ENCODE measurements at places on chromosomes 11 and 22. TPM values are rescaled to one million over a fixed set of nuclear protein-coding genes. Genes with fewer than 3 reads are reported as not detected.

GRCh38 chr22:35348703-35349102 lies 32.2 kb upstream of the HMOX1 start:
- no peak for DNase-seq

DNA sequence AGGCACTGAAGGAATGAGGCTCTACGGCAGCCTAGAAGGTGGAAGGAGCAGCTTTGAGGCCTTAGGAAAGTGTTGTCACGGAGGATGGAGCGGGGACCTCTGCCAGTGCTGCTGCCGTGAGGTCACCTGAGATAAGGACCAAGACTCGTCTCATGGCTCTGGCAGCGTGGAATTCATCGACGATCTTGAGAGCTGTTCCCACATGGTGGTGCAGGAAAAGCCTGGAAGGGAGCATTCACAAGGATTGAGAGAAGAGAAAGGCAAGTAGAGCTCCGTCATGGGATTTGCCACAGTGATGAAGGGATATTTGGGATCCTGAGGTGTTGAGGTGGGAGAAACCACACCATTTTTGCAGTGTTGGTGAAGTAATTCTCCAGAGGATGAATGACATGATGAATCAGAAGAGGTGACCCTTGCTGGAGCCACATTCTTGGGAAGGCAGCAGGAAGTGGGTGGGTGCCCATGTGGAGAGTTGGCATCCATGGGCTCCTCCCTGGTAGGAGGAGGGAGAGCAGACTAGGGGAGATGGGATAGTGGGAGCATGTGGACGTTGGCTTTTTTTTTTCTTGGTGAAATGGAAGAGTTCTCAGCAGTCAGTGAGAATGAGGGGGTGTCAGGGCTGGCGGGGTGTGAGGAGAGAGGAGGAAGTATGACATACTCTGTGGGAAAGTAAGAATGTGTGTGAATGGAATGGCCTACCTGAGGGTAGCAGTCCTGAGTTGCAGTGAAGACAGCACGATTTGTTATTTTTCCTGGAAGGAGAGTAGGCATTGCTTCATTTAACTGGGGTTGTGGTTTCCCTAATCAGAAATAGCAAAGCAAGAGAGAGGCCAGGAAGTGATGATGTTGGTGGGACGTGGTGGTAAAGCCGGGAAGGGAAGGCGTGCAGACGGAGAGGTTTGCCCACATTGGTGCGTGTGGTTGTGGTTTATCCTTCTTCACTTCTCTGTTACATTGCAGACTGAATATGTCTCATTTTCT lies 11.1 kb downstream of the PPP6R3 start:
- DNase-seq = peak; percentile 30

GRCh38 chr11:121321614-121322243 lies 29.2 kb downstream of the SC5D start:
- DNase-seq = peak; percentile 35

DNA sequence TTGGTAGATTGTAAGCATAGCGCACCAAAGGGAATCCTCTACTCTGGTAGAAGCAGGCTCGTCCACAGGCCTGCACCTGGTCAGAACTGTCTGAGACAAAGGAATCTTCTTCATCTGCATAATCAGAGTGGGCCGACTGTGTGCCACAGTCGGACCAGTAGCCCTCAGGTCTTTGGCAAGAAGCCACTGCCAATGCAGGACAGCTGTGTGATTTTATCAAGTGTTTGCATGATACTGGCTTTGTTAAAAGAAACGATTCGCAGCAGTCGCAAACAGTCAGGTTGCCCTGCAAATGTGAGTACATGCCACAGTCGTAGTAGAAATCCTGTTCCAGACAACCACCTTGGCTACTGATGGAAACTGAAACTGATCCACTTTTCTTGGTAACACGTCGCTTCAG lies 4.9 kb upstream of the CCDC34 start:
- no peak for DNase-seq

DNA sequence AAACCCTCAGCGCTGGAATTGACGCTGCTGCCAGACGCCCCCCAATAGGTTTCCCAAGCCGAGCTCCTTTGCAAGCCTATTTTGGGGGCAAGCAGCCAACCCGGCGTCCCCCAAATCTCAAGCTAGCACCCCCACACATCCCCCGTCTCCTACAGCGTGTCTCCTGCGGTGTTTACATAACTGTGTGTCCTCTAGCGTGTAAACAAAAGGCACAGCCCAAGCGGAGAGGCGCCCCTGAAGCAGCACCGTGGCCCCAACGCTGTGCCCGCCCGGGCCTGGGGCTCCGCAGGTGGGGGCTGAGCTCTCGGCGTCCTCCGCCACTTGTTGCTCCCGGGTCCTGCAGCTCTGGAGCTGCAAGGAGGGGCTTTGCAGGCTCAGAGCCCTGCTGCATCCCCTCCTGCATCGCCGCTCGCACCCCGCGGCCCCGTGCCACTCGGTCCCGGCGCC lies 1.6 kb downstream of the CADM1 start:
- no peak for DNase-seq

DNA sequence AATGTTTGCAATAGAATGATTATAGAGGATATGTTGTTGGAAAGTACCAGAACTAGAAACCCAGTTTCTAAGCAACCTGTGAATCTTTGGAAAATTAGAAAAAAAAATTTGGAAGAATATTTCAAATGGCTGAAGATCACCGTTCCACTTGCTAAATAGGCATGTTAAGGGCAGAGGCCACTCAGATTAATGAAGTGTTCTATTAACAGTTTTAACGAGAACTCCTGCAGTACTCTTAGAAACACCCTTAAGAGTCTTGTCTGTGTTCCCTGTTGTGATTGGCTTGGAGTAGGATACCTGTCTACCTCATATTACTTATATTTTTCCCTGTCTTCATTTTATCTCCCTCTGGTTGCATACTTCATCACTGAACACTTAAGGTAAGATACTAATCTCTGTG lies 4.6 kb downstream of the C11orf54 start:
- no peak for DNase-seq

- DNase-seq = no peak
These were observed 10.6 kb upstream of the SOX10 start for GRCh38 chr22:37994982-37995381.

DNA sequence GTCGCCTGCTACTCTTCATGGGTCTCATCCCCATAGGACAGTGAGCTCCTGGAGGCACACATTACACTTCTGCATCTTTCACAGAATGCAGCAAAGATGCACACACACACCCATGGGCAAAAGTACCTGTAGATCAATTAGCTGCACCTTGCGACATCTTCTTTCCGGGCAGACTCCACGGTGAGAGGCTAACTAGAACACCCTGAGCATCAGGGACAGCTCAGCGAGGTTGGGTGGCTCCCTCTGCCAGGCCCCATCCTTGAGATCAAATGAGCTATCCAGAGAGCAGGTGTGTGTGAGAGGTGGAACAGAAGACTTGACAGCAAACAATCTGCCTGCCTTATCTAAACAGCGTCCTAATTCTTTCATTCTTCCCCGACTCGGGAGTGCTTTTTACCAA lies 96.1 kb upstream of the BID start:
- no peak for DNase-seq

GRCh38 chr22:44525941-44526778 lies 28.1 kb upstream of the RTL6 start:
- no peak for DNase-seq

DNA sequence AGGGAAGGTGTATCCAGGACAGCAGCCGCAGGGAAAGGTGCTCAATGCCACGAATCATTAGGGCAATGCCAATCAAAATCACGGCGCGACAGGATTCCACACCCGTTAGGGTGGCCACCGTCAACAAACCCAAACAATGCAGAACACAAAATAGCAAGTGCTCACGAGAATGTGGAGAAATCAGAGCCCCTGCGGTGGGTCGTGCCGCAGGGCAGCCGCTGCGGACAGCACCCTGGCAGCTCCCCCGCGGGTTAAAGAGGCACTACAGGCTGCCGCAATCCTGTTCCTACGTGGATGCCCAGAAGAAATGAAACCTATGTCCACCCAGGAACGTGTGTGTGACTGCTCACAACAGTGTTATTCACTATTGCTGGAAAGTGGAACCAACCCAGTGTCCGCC lies 17.1 kb upstream of the TH start:
- DNase-seq = no peak

DNA sequence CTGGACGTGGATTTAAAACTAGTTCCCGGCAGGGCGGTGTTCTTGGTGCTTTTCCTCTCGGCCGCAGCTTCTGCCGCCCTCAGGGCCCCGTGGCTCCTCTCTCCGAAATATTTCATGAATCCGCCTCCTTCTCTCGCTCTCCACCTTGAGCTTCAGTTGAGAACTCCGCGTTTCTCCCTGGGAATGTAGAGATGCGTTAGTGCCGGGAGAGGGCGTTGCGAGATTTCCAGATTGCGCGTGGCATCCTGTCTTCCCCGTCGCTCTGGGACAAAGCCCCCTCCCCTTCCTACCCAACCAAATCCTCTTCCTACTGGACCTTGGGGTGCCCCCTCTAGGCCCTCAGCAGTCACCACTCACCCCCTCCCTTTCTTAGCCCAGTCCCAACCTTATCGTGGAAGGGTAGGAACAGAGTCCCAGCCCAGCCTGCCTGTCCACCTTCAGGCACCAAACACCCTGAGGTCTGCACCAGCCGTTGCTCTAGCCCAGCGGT lies 15.5 kb upstream of the RAC2 start:
- DNase-seq = peak; percentile 75

DNA sequence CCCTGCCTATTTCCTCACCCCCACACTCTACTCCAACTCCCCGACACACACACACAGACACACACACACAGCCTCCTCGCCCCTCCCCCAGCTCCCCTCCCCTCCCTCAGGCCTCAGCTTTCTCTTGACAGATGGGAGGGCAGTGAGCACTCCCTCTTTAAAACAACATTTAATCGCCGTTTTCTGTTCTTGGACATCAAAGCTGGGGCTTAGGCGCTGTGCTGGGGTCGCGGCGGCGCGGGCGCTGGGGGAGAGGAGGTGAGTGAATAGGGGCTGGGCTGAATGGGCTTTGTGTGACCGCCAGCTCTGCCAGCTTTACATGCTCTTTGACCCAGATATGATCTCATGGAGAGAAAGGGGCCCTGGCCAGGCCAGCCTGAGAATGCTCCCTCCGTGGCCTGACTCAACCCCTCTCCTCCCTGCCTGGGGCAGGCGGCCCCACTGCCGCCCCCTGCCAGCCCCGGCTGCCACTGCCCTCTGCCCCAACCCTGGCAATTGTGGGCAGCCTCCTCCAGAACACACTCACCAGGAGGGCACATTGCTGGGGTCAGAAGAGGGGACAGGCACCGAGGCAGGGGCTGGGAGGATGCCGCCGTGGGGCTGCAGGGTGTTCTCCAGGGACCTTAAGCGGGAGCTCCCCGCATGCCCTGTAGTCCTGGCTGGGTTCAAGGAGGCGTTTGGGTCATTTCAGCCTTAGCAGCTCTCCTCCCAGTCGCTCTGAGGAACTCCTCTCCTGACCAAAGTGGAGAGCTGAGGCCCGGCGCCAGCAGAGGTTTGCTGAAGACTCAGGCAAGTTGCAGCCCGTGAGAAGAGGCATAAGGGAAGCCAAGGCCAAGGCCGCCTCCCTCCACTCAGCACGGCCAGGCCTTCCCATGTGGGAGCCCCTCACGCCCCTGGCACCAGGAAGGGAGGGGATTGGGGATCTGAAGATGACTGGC lies 38.3 kb upstream of the NNMT start:
- no peak for DNase-seq

GRCh38 chr22:26580240-26580962 lies 9.5 kb downstream of the TPST2 start:
- no peak for DNase-seq

DNA sequence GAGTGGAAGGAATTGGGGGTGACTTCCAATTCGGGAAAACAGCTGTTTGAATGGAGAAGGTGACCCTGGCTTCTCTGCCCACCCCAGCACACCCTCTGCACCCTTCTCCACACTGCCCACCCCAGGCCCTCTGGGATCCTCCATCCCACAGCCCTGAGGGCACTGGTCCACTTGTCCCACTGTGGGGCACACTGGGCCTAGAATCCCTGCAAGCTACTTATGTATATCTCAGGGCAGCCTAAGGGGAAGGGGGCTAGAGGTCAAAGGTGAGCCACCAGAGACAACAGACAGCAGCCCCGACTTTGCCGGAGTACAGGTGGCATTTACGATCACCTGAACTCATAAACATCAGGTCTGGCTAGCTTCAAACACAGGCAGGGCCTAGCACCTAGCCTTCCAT lies 673 bp upstream of the SCUBE2 start:
- no peak for DNase-seq

- DNase-seq = peak; percentile 57
These were observed 225.5 kb upstream of the POU2AF2 start for GRCh38 chr11:111019871-111020670.

DNA sequence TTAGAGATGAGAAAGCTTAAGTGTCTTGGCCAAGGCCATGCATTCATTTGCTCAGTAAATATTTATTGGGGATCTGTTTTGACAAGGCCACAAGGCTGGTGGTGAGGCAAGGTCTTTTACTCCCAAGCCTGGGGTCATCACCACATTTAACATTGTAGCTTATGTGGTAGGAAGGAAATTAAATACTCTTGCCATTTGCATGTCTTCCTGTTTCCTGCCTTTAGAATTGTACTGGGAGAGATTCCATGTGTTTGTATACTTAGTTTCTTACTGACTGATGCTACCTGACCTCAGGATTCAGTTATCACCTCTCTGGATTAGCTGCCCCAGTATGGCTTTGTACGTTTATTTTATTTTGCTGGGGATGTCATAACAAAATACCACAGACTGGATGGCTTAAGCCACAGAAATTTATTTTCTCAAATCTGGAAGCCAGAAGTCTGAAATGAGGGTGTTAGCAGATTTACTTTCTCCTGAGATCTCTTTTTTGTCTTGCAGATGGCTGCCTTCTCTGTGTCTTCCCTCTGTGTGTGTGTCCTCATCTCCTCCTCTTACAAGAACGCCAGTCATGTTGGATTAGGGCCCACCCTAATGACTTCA lies 44.8 kb downstream of the SPECC1L start:
- no peak for DNase-seq

DNA sequence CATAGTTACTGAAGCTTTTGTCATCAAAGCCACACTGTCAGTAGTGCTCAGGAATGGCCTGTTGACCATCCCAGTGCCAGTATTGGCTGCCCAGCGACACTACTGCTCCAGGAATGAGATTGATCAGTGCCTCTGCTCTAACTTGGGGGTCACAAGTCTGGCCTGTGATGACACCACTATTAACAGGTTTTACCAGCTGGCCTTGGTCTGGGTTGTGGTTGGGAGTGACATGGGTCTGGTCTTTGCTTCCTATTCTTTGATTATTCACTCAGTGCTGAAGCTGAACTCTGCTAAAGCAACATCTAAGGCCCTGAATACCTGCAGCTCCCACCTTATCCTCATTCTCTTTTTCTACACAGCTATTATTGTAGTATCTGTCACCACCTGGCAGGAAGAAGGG lies 21.5 kb downstream of the OR56B4 start:
- no peak for DNase-seq

- no peak for DNase-seq
These were observed 392.3 kb downstream of the TMEM135 start for GRCh38 chr11:87429996-87430395.

C22orf42 gene
- total RNA-seq = not detected

NRXN2 gene
- total RNA-seq = 3.4 TPM

GLYATL2 gene
- total RNA-seq = 3.3 TPM

HORMAD2 gene
- not detected for total RNA-seq

TUBA8 gene
- not detected for total RNA-seq

ASPHD2 gene
- total RNA-seq = 4.2 TPM

SLC36A4 gene
- 24.8 TPM for total RNA-seq

AGBL2 gene
- total RNA-seq = 0.90 TPM

KDM4E gene
- not detected for total RNA-seq

BDNF gene
- 8.1 TPM for total RNA-seq

CALCA gene
- not detected for total RNA-seq

KRTAP5-8 gene
- total RNA-seq = not detected

SRPRA gene
- total RNA-seq = 99.4 TPM

OR51M1 gene
- total RNA-seq = not detected

ANO9 gene
- not detected for total RNA-seq

ZNF214 gene
- total RNA-seq = 2.9 TPM

DDX25 gene
- total RNA-seq = under 0.01 TPM

DEUP1 gene
- not detected for total RNA-seq

All from fibroblast of the aortic adventitia (primary cell).